ENCODE measurements at places on chromosomes 11 and 22.

DNA sequence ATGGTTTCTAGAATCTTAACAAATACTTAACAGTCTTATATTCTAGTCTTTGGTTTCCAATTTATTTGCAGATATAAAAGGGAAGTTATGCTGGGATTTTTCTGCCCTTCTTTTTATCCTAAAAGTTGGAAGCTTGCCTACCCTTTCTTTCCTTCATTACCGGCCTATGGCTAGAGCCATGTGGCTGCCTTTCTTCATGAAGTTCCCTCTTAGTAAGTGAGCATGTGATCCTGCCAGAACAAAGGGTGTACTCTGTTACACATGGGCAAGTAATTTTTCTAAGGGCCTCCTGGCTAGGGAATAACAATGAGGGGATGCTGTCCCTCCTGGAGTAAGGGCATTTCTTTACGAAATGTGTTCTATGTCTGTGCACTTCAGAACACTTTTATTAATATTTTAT lies 252.1 kb upstream of the PITPNB start:
- H3K4me1 ChIP-seq: 0 out of 2 replicates have a peak, but pooled peaks cover 5% of the 10 kb centered on the region
- peaks cover 9% of the 10 kb centered on the region for H3K36me3 ChIP-seq
- H3K4me3 ChIP-seq: no peak overlapping the region
- H3K27me3 ChIP-seq: no peaks in the 10 kb centered on the region
- DNase-seq: no peak

- no peaks in the 10 kb centered on the region for H3K4me1 ChIP-seq
- H3K27me3 ChIP-seq: no peaks in the 10 kb centered on the region
- no peaks in the 10 kb centered on the region for H3K36me3 ChIP-seq
- H3K27ac ChIP-seq: no peak overlapping the region
- DNase-seq: no peak
Measured at GRCh38 chr11:69174841-69175240, 19.1 kb downstream of the SMIM38 start.

DNA sequence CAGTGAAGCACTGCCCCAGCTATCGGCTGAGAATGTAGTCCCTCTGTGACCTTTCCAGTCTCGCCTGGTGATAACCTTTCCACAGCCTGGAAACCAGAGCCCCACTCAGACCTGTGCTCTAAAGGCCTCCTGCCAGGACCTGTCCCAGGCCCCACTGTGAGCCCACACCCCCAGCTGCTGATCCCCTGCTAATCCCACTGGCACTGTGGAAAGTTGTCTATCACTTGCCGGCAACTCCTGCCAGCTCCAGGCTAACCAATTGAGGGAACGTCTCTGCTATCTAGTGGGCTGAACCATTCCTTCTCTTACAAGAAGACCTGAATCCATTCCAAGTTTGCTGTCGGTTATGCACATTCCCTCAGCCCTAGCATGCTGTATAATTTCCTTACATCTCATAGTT lies 328.2 kb downstream of the FAM181B start:
- H3K4me3 ChIP-seq: no peak overlapping the region
- DNase-seq: no peak
- H3K27me3 ChIP-seq: no peaks in the 10 kb centered on the region
- no peaks in the 10 kb centered on the region for H3K36me3 ChIP-seq
- no peak overlapping the region for H3K27ac ChIP-seq

- H3K36me3 ChIP-seq: no peaks in the 10 kb centered on the region
- no peak overlapping the region for H3K4me3 ChIP-seq
- peaks cover 14% of the 10 kb centered on the region for H3K4me1 ChIP-seq
Measured at GRCh38 chr11:57978686-57979531, 44.8 kb upstream of the OR9Q1 start.

GRCh38 chr11:2572491-2573239 lies 127.1 kb downstream of the KCNQ1OT1 start:
- H3K4me3 ChIP-seq: no peak overlapping the region
- H3K27me3 ChIP-seq: peaks cover 53% of the 10 kb centered on the region
- H3K36me3 ChIP-seq: no peaks in the 10 kb centered on the region
- H3K4me1 ChIP-seq: no peaks in the 10 kb centered on the region
- H3K27ac ChIP-seq: no peak overlapping the region

GRCh38 chr11:74478877-74479731 lies 11.8 kb upstream of the KCNE3 start:
- H3K27me3 ChIP-seq: no peaks in the 10 kb centered on the region
- no peak for DNase-seq
- no peaks in the 10 kb centered on the region for H3K4me1 ChIP-seq
- no peak overlapping the region for H3K27ac ChIP-seq

DNA sequence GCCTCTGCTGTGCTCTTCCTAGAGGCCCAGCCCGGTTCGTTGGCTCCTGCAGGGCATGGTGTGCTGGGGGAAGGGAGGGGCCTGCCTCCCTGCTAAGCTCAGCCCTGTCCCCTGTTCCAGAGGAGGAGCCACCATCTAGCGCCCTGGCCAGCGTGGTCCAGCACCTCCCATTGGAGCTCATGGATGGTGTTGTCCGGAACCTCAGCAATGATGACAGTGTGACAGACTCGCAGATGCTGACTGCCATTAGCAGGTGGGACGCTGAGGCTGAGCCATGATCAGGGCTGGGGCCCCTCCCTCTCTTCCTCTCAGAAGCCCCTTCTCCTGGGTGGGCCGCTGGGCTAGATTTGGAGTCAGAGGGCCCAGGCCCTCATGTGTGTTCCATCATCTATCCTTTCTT lies 9.1 kb downstream of the USP35 start:
- no peak overlapping the region for H3K4me3 ChIP-seq
- H3K27ac ChIP-seq: no peak overlapping the region
- H3K4me1 ChIP-seq: peaks cover 5% of the 10 kb centered on the region
- H3K36me3 ChIP-seq: peaks cover 3% of the 10 kb centered on the region

Data from WTC11 (cell line).